ENCODE measurements at places on chromosomes 4 and X.

DNA sequence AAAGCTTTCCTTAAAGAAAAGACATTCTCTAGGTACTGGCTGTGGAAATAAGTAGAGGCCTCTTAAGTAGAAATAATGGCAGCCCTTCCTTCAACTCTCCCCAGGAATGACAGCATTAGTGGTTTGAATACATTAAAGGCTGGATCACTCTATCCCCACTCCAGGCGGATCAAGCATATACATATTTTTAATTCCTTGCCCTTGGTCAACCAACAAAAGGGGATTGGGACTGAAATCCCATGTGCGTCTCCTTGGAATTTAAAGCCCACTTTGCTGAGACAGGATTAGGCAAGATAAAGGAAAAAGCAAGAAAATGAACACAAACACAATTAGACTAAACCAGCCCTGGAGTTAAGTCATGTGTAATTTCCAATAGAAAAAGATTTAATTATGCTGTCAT, 391.3 kb downstream of the PPP1R2C start:
- DNase-seq, result no peak

- DNase-seq, result no peak
These were observed 334.7 kb downstream of the PPP1R2C start for GRCh38 chrX:42443267-42443666.

- no peak for DNase-seq
These were observed 236.7 kb downstream of the FAT4 start for GRCh38 chr4:125551466-125551865.

DNA sequence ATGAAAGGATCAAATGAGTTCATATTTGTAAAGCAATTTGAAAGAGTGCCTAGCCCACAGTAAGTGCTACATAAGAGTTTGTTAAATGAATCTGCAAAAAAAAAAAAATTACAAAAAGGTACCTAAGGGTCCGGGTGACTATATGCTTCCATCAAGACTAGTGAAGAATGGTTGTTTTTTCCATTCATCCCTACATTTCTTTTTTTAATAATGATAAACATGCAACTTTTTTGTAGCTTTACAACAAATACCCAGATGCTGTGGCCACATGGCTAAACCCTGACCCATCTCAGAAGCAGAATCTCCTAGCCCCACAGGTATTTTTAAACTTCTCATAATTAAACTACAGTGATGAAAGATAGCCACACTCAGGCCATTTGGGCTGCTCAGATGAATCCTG, 4.3 kb downstream of the SPP1 start:
- DNase-seq, result no peak

DNA sequence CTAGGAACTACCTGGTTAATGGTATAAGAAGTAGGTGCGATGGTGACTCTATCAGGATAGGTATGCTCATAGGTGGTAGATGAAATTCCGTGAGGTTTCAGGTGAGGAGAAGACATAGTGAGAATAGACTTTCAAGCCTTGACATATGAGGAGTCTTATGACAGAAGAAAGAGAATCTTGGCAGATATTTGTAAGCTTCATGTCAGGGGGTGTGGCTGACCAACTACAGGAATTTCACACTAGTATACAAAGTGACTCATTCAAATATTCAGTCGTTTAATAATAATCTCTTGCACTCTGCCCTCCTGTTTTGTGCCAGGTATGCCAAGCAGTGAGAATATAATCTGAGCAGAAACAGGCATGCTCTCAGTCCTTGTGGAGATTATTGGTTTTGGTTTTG, 22.8 kb downstream of the PACRGL start:
- DNase-seq, result no peak

- no peak for DNase-seq
These were observed 21.7 kb upstream of the TMEM33 start for GRCh38 chr4:41913509-41913908.

DNA sequence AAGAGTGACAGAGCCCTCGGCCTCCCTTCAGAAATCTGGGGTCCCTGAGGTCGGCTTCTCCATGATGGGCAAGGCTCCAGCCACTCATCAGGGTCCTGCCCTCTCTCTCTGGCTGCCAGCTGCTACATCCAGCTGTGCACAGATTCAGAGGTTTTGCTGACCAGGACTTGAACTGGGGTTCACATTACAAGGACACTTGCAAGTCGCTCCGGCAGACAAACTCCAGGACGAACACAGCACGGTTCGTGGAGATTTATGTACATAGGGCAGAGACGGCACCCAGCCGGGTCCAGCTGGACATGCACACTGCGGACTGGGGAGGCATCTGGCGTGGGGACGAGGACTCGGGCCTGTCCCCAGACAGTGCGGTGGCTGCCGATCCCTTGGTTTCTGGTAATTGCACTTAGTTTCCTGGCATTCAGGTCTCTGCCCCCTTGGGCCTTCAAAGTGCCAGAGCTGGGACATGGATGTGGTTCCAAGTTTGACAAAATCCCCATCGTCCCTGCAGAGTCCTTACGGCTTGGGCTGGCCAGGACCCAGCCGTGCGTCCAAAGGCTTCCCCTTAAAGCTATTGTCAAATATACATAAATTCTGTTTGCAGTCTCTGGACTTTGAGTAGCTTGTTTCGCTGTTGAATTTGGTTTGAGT, 6.2 kb upstream of the C4orf50 start:
- DNase-seq, result no peak

GRCh38 chr4:38322714-38323113, 341.3 kb upstream of the KLF3 start:
- DNase-seq, result no peak

GRCh38 chrX:56765811-56766553, 36.9 kb downstream of the NBDY start:
- DNase-seq, result no peak

- no peak for DNase-seq
These were observed 59.5 kb downstream of the PGRMC2 start for GRCh38 chr4:128227991-128228571.

DNA sequence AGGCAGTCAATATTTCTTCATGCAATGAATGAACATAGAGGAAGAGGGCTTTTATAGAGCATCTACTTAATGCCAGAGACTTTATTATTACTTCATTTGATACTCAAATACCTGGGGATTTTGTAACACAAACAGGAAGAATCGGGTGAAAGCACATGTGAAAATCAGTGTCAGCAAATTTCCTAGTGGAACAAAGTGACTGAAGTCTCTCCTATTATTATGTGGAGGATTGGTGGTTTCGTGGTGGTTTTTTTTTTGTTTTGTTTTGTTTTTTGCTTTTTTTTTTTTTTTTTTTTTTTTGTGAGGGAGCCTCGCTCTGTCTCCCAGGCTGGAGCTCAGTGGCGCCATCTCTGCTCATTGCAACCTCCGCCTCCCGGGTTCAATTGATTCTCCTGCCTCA, 207.0 kb downstream of the RRAGB start:
- DNase-seq, result no peak

- DNase-seq, result no peak
These were observed 13.3 kb upstream of the CENPU start for GRCh38 chr4:184747034-184747830.

DNA sequence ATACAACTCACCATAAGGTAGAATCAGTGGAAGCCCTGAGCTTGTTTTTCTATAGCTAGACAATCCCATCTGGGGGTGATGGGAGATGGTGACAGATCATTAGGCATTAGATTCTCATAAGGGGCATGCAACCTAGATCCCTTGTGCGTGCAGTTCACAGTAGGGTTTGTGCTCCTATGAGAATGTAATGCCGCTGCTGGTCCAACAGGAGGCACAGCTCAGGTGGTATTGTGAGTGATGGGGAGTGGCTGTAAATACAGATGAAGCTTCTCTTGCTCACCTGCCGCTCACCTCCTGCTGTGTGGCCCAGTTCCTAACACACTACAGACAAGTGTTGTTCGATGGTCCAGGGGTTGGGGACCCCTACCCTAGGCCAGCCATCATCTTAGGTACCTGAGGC, 5.9 kb upstream of the GATB start:
- DNase-seq, result no peak

GRCh38 chr4:67871867-67872266, 11.9 kb downstream of the TMPRSS11D start:
- DNase-seq, result no peak

- no peak for DNase-seq
These were observed 22.6 kb downstream of the MND1 start for GRCh38 chr4:153367092-153367491.
